ENCODE measurements at places on chromosomes 7 and 10.

- DNase-seq, result no peak
These were observed 1.9 kb upstream of the HSPA12A start for GRCh38 chr10:116744163-116744753.

- no peak for DNase-seq
These were observed 932 bp downstream of the ESYT2 start for GRCh38 chr7:158828133-158829020.

GRCh38 chr7:1544178-1544895 lies 11.7 kb downstream of the TMEM184A start:
- no peak for DNase-seq

- no peak for DNase-seq
These were observed 157.3 kb downstream of the NOC3L start for GRCh38 chr10:94205396-94205831.

All from PC-3 (cell line).